Upper lobe of right lung (tissue), 1 donor: ENCODE measurements at places on chromosomes 3 and 15. TPM values are rescaled to one million over a fixed set of nuclear protein-coding genes. Genes with fewer than 3 reads are reported as not detected.

The OR5K2 gene
- total RNA-seq: not detected

The TMOD2 gene
- 16.1 TPM for total RNA-seq

The TRPM1 gene
- total RNA-seq: not detected

DNA sequence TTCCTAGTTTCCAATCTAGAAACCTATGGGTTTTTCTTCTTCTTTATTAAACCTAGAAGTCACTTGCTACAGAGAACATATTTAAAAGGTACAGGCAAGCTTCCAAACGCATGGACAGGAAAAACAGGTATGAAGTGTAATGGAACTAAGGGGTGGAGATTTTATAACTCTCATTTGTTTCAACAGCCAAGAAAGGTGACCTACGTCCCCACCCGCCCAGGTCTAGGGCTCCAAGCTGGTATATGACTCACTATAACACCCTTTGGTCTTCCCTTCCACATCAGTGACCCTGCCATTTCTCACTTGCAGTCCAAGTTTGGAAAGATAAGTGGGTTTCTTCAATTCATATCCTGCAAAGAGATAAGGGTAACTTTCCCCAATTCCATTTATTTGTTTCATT is 6.0 kb upstream of the LIPH start:
- peak; percentile 78 for DNase-seq

GRCh38 chr3:109355625-109356441 is 18.5 kb upstream of the DPPA4 start:
- DNase-seq: no peak

DNA sequence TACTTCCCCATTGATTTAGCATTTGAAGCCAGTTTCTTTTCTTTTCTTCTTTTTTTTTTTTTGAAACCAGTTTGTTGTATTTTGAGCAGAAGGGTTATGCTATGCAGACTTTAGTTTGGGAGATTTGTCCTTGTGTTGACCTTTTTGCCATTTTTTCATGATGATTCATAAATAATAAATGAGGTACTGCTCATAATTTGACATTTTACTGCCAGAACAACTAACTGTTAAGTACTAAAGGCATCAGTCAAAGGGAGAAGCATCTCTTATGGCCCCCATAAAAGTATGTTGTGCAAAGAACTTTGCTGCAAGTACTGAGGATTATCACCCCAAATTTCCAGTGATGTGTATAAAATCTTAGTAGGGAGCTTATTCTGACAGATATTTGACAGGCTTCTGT is 1.7 kb upstream of the GPR87 start:
- DNase-seq: no peak

GRCh38 chr15:75235760-75236729 is 22.1 kb upstream of the GOLGA6C start:
- peak; percentile 40 for DNase-seq
